Dorsolateral prefrontal cortex (tissue), 122 donors: ENCODE measurements at places on chromosomes 5 and 9. TPM values are rescaled to one million over a fixed set of nuclear protein-coding genes. Genes with fewer than 3 reads are reported as not detected.

SLC6A7 gene
- 41.3 TPM for total RNA-seq

IL9 gene
- not detected for total RNA-seq

GRCh38 chr9:4117835-4118610 is 181.8 kb downstream of the GLIS3 start:
- DNase-seq = no peak

DNA sequence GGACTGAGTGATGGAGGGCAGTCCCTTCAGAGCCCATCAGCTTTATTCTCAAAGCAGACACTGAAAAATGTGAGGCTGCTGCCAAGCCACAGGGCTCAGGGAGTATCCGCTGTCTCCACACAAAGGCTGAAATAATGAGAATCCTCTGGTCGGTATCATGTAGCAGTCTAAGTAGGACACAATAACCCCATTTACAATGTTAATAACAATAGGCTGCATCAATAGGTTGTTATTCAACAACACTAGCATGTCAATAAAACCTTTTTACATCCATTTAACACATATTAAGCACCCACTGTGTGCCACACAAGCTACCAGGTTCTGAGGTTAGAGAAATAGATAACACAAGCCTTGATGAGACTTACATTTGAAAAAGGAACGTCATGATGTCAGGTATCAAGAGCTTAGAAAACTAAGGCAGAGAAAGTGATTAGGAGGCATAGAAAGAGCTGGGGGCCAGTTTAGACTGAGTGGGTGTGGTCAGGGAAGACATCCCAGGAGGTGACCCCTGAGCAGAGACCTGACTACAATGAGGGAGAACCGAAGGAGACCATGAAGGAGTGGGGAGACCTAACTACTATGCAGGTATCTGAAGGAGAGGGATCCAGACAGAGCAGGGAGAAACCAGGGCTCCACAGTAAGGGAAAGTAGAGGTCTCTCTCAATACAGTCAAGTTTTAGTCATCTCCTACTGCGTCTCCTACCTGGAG is 140.1 kb upstream of the GRIA1 start:
- DNase-seq = no peak

GRCh38 chr9:87527211-87527916 is 29.7 kb downstream of the DAPK1 start:
- DNase-seq = no peak

DNA sequence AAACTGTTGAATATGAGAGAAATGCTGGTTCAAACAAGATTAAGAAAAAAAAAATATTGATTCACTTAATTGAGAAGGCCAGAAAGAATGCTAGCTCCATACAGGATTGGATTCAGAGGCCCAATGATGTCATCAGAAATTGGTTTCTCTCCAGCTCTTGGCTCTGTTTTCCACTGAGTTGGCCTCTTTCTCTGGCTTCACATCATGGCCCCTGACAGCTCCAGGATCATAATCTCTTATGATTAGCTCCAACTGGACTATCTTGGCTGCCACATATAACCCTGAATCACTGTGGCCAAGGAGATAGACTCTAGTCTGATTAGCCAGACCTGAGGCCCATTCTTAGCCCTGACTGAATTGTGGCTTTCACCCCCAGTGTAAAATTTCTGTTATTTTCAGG is 244.7 kb upstream of the GRAMD2B start:
- DNase-seq = no peak

HMCN2 gene
- total RNA-seq = 0.67 TPM
